ENCODE measurements at places on chromosomes 1 and 21.

GRCh38 chr1:62382658-62382955 lies 54.2 kb upstream of the USP1 start:
- no peak for DNase-seq

- DNase-seq = no peak
These were observed 177.1 kb upstream of the RAB4A start for GRCh38 chr1:229093609-229094336.

DNA sequence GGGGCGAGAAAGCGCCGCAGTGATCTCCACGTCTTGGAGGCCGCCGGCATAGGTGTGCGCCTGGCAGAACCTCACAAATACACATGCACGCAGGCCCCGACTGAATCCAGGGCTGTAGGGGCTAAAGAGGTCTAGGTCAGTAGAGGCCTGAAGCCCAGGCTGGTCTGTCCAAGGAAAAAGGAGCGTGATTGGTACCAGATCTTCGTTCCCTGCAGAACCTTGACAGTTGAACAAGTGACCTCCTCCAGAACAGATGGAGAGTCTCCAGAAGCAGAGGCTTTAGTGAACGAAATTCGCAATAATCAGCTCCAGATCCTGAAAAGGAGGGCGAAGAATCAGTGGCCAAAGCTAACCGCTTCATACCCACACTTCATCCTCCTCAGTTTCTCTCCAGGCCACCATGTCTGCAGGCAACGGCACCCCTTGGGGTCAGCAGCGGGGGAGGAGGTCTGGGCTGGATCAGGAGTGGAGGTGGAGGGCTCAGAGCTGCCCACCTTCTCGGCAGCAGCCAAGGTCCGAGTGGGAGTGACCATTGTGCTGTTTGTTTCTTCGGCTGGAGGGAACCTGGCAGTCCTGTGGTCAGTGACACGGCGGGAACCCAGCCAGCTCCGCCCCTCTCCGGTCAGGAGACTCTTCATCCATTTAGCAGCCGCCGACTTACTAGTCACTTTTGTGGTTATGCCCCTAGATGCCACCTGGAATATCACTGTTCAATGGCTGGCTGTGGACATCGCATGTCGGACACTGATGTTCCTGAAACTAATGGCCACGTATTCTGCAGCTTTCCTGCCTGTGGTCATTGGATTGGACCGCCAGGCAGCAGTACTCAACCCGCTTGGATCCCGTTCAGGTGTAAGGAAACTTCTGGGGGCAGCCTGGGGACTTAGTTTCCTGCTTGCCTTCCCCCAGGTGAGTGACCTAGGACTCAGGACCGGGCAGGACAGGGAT lies 749 bp upstream of the PEX11B start:
- no peak for DNase-seq

- no peak for DNase-seq
These were observed 188.9 kb downstream of the RHOU start for GRCh38 chr1:228923973-228924686.

- DNase-seq = no peak
These were observed 2.4 kb upstream of the RAB4A start for GRCh38 chr1:229268505-229268904.

GRCh38 chr1:62765981-62766380 lies 18.0 kb upstream of the ATG4C start:
- no peak for DNase-seq

DNA sequence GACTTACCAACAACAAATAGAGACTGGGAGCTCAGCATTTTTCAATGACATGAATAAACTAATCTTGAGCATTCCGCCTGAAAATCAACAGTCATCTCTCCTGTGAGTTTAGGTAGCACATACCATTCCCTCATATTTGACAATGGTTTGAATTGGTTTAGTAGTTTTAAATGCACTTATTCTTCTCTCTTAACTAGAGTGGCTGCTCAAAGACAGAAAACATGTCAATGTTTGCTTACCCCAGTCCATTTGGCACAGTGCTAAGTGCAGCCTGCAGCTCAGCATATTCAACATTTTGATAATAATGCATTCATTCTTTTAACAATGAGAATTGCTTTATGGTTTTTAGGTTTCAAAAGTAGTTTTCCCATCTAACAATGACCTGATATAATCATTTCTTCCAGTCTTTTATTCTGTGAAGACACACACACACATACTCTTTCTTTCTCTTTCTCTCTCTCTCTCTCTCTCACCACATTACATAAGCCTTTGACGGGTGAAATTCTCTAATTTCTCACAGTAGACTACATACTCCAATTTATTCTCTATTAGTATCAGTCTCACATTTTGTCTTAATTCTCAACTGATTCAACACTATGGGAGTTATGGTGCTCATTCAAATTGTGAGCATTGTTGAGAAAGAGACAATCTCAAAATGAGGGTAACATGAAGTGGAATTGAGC lies 432.3 kb downstream of the LRRIQ3 start:
- DNase-seq = no peak

GRCh38 chr1:169574336-169574735 lies 11.9 kb downstream of the F5 start:
- DNase-seq = no peak

DNA sequence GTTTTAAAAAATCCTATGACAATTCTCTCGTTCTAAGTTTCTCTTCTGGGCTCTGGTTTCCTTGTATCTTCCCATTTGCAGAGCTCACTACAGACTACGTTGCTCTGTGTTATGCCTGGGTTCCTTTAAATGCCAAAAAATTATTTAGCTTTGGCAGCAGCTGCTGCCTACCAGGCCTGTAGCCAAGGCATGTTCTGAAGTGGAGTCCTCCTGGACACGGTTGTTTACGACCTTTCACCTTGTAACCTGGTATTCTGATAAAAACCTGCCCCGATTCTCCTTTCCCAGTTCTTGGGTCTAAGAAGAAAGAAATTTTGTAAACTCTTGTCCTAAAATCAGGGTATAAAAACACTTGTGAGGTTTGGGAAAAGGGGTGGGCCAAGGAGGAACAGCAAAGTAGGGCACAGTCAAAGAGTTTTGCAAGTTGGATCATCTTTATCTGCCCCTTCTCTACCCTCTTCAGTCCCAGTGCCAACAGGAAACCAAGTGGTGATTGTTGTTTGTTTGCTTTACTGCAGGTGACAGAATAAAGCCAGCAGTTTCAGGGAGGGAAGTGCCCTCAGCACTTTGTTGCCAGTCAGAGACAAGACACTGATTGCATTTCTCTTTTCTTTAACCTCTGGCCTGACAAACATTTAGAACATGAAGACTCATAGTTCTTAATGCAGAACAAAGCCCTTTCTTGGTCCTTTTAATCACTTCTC lies 3.1 kb upstream of the TXNIP start:
- DNase-seq = no peak

- DNase-seq = no peak
These were observed 45.2 kb downstream of the SLC44A3 start for GRCh38 chr1:94865360-94865759.

- peak; percentile 42 for DNase-seq
These were observed 4.1 kb upstream of the ITGB2 start for GRCh38 chr21:44924606-44925377.

DNA sequence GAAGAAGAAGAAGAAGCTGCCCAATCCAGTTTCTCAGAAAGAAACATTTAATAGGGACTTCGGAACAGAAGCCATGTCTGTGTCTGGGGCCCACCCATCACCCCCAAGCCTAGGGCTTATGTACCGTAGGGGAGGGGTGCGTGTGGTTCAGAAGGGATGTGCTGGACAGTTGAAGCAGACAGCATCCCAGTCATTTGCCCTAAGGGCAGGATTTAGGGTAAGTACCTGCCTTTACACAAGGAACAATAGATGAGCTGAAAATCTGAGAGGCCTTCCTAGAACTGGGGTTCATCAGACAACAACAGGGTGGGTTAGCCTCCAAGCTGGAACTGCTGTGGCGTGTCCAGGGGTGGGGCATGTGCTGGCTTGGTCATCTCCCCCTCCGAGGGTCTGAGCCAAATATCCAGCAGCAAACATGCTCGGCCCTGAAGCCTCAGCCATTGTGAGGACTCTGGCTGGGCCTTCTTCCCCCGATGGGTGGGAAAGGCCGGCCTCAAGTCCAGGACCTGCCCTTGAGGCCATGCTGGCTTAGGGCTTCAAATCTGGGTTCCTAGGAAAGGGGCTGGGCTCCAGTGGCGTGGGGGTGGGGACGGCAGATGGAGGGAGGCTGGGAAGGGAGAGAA lies 12.1 kb downstream of the CSTB start:
- no peak for DNase-seq

- no peak for DNase-seq
These were observed 12.3 kb upstream of the LYPLAL1 start for GRCh38 chr1:219161371-219161770.

DNA sequence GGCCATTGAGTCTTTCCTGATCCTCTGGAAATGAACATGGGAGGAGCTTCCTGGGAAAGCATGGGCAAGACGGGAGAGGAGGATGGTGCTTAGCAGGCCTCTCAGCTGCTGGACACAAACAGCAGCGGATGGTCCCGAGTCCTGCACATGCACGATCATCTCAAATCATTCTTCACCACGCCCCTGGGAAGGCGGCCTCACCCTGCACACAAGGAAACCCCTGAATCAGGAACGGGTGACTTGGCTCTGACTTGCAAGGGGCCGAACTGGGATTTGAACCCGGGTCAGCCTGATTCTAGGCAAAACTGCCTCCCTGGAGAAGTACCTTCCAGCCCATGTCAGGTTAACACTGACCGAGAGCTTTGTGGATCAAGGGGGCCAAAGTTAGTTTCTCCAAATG lies 134.8 kb upstream of the WNT4 start:
- no peak for DNase-seq

- no peak for DNase-seq
These were observed 6.0 kb downstream of the DENND1B start for GRCh38 chr1:197769287-197769686.

- DNase-seq = no peak
These were observed 9.6 kb downstream of the BCAR3 start for GRCh38 chr1:93672069-93672468.

GRCh38 chr1:226351709-226352108 lies 42.7 kb upstream of the LIN9 start:
- DNase-seq = no peak

DNA sequence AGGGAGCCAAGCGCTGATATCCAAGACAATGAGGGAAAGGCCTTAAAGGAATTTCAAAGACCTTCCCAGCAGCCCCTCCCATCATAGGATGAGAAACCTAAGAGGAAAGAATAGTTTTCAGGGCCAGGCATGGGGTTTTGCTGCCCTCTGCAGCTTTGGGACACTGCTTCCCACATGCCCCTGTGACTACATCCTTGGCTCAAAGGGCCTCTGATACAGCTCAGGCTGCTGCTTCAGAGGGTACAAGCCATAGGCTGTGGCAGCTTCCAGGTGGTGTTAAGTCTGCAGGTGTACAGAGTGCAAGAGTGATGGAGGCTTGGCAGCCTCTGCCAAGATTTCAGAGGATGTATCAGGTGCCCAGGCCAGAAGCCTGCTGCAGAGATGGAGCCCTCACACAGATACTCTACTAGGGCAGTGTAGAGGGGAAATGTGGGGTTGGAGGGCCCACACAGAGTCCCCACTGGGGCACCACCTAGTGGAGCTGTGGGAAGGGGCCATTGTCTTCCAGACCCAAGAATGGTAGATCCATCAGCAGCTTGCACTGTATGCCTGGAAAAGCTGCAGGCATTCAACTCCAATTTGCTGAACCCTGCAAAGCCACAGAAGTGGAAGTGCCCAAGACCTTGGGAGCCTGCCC lies 125.8 kb downstream of the SLC45A1 start:
- no peak for DNase-seq

DNA sequence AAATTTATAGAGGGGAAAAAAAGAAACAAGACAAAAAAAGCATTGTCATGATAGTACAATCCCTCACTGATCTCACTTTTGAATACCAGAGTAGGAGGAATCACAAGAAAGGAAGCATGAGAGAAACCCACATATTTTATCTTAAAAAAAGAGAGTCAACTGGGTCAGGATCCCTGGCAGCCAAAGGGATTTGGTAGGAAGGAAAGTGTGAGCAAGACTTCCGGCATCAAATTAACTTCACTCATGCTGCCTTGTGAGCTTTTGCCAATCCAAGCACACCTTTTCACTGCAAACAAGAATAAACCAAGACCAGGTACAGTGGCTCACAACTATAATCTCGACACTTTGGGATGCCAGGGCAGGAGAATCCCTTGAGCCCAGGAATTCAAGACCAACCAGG lies 53.1 kb downstream of the SLC9C2 start:
- DNase-seq = no peak

DNA sequence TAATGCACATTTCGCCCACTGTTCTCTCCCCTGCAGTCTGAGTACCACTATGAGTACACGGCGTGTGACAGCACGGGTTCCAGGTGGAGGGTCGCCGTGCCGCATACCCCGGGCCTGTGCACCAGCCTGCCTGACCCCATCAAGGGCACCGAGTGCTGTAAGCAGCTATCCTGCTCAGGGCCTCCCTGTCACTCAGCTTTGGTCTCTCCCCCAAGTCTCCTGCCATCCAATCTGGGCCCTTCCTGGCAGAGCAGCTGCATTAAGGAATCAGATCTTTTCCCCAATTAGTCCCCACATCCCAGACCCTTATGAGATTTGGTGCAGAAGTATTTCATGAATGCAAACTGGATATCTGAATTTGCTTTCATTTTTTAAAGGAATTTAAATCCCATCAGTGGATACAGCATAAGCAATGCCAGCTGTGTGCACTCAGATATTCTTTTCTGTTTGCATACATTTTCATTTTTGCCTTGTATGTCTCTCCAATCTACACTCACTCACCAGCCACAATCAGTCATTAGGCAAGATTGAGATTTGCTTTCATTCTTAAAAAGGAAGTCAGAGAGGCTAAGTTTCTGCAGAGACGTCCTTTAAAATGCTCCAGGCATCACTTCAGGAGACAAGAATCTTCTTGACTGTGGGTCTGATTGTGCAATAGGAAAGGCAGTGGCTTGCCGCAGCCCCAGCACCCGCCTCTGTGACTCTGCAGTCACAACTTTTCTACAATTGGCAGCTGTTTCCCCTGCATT lies 48.1 kb downstream of the ELAPOR1 start:
- no peak for DNase-seq

GRCh38 chr1:70220517-70221237 lies 503 bp upstream of the SRSF11 start:
- no peak for DNase-seq

GRCh38 chr1:19311503-19311930 lies 427 bp downstream of the AKR7A2 start:
- DNase-seq = no peak

DNA sequence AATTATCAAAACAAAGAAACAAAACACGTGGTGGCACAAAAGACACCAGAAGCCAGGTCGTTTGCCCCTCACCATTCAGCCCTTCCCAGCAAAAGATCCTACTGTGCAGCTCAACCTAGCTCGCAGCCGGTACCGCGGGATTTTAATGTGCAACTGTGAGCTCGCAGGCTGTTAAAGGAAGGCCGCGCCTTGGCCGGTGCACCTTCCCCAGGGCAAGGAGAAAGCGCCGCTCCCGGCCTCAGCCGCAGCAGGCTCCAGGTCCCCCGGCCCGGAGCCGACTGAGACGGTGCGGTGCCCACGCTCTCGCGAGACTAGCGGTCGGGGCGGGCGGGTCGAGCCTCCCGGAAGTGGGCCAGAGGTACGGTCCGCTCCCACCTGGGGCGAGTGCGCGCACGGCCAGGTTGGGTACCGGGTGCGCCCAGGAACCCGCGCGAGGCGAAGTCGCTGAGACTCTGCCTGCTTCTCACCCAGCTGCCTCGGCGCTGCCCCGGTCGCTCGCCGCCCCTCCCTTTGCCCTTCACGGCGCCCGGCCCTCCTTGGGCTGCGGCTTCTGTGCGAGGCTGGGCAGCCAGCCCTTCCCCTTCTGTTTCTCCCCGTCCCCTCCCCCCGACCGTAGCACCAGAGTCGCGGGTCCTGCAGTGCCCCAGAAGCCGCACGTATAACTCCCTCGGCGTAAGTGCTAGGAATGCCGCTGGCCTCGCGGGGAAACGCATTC lies at the start of gene AGL:
TSS of gene AGL (plus strand) at position 618 of the 715 bp plus-strand sequence. CDS start 682 bp downstream, outside the sequence.
- DNase-seq = peak; percentile 75

- DNase-seq = no peak
These were observed 212.6 kb downstream of the COL24A1 start for GRCh38 chr1:85943945-85944344.

- DNase-seq = no peak
These were observed 102.4 kb upstream of the ETV3 start for GRCh38 chr1:157240495-157241184.
